CD8-positive, alpha-beta memory T cell (primary cell): ENCODE measurements at places on chromosomes 5 and 9. TPM values are rescaled to one million over a fixed set of nuclear protein-coding genes. Genes with fewer than 3 reads are reported as not detected.
A peak's percentile ranks its signal among the peaks of the same experiment; 100 is the strongest.

Gene CCL19
- polyA plus RNA-seq = not detected

Gene UGT3A1
- polyA plus RNA-seq = not detected

Gene ATOSB
- 6.4 TPM for polyA plus RNA-seq

Gene PRDM9
- polyA plus RNA-seq = not detected

Gene C1QTNF3
- polyA plus RNA-seq = 0.39 TPM

Gene WDR38
- not detected for polyA plus RNA-seq

Gene NACC2
- polyA plus RNA-seq = 2.9 TPM

DNA sequence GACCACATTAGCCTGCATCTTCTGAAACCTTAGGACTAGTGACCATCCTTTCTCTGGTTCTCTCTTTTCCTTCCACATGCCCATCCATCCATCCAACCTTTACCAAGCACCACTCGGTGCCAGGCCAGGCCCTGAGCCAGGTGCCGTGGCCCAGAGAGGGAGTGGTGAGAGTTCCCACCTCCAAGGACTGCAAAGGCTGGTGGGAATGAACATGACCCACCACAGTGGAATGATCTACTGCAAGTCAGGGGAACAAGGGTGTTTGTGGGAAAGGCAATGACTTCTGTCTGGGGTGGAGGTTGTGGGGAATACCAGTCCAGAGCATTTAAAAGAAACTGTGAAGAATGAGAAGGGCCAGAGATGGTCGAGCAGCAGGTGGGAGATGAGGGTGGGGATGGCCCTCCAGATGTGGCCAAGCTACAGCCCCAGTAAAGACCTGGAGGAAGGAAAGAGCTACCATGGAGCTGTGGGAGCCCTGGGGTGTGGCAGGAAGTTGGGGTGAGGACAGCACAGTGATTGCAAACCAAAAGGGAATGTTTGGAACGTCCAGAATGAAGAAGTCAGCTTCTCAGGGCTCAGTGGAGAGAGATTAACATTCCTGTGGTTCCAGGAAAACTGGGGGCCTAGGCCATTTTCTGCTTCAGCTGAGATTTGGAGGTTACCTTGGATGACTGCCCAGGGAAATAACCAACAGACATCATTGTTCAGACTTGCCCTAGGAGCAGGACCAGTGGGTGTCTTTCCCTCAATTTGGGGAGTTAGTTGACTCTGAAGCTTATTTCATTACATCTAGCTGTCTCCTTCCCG, 30.7 kb upstream of the CORO2A start:
- no peak for DNase-seq

DNA sequence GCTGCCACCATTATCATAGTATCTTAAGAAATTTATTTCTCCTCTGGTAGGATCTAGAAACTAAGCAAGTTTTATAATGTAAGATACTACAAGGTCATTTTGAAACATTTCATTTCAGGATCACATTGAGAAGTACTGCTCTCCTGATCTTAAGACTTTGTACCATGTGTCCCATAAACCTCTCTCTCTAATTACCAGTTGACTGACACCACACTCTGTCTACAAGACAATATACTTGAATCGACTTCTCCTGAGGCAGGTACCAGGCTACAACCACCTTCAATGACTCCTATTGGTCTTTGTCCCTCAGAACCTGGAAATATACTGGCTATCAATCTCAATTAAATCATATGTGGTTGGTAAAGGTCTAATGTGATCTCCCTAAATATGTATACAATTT, 597.0 kb downstream of the PTPRD start:
- DNase-seq = no peak

DNA sequence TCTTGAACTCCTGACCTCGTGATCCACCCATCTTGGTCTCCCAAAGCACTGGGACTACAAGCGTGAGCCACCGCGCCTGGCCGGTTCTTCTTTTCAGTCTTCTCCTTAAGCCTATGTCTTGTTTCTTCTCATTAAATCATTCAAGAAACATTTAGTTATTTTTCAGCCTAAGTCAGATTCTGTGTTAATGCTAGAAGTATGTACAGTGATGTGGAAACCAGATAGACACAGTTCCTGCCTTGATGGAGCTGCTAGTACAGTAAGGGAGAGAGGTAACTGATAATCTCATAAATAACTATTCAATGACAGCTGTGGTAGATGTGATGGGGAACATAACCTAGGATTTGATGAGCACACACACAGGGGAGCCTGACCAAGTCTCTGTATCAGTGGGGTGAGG, 46.3 kb upstream of the NR3C1 start:
- DNase-seq = no peak

- DNase-seq = no peak
Measured at GRCh38 chr5:38994324-38994927, 79.8 kb downstream of the RICTOR start.

GRCh38 chr5:100537946-100538345, 2.8 kb downstream of the FAM174A start:
- DNase-seq = no peak

DNA sequence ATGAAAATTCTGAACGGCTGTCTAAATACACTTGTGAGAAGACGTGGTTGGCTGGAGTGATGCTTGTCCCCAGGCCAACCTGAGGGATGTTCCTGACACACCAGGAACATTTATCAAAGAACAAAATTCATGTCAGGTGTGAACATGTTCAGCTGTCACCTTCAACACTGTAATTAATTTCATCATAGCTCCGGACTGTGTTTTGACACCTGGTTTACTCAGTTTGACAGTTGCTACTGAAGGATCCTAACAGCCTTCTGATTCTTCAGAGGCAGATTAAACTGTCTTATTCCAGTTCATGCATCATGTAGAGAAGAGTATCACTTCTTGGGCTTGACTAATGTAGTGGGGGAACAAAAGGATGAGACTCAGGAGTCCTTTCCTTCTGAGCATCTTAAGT, 134.1 kb downstream of the NPR3 start:
- no peak for DNase-seq

- no peak for DNase-seq
Measured at GRCh38 chr9:105438141-105438806, 9.6 kb upstream of the FSD1L start.

- DNase-seq = no peak
Measured at GRCh38 chr9:132494857-132495256, 84.8 kb downstream of the CFAP77 start.

DNA sequence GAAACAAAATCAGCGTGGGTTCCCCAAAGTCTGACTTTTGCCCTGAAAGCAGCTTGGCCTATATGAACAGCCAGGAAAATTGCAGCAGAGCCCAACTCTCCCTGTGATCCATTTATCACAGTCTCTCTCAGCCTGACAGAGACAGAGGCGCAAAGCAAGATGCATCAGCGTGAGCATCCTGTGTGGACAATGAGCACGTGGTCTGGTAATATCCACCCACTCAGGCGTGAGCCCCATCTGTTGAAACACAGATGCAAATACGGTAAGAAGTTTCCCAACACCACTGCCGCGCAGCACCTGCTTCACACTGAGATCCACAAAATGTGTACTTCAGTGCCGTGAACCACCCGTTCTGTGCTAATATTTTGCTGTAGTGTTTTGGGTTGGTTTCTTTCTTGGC, 114.6 kb downstream of the MRPL36 start:
- no peak for DNase-seq

DNA sequence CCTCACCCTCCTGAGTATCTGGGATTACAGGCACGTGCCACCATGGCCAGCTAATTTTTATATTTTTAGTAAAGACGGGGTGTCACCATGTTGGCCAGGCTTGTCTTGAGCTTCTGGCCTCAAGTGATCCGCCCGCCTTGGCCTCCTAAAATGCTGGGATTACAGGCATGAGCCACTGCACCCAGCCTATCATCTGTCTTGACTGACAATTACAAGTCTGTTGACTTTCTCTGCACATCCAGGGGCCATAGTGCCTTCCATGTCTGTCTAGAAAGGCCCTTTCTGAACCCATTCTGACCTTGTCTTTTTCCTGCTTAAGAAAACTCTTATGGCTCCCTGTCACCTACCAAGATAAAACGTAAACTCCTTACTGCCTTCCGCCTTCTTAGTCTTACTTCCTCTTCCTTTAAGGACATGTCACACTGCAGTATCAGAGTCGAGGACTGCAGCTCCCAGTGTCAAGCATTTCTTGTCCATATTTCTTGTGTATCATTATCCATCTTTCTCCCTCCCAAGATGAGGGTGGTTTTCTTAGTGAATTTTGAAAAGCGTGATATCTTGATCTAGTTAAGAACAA, 49.9 kb upstream of the SHB start:
- DNase-seq = no peak

DNA sequence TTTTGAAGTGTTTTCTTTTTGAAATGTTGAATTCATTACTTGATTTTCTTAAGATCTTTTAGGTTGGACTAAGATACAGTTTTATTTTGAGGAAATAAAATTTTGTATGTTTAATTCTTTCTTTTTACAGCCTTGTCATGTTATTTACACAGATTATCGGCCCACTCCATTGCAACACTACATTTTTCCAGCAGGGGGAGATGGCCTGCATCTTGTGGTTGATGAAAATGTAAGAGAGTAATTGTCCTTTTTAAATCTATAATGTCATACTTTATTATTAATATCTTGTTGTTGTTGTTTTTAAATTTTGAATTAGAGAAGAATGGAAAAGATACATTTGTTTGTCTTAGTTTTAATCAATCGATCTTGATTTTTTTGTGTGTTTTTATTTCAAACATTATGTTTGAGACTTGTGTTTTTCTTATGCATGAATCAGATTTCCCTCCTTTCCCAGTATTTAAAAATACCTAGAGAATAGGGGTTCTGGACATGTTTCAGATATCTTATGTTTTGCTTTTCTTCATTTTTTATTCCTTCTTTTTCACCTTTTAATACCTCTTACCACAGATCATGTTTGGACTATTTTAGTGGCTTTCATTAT, 36.7 kb downstream of the MTREX start:
- DNase-seq = peak; percentile 31

GRCh38 chr5:177362610-177363507, 5.1 kb downstream of the RGS14 start:
- DNase-seq = peak; percentile 76

DNA sequence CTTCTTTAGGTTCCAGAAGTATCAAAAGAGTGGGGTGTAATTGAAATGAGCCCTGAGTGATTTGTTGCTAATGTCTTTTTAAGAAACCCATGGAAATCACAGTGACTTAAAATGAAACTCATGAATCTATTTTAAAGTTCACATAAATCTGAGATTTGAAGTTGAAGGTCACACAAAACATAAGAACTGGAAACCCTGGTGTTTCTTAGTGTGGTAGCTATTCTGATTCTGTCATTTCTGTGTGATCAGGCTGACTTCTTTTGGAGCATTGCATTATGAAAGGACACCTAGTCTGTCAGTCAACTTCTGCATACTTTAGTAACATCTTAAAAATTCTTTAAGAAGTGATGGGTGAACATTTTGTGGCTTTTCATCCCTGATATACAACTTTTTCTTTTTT, 448.8 kb downstream of the TLE4 start:
- DNase-seq = no peak

DNA sequence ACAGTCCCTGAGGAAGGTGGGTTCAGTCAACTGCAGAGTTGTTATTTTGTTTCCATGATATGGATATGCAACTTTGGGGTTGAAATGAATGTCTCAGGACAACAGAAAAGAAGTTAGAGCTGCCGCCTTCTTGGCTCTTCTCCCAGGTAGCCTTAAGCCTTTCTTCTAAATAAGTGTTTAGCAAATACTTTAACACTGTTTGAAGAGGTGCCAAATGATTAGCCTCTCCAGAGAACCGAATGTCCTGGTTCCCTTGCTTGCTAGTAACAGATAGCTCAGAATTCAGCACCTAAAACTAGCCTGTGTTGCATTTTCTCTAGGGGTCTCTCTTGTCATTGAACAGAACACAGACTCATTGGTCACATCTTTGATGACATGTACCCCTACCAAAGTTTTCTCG, 127.7 kb upstream of the PIK3R1 start:
- no peak for DNase-seq

DNA sequence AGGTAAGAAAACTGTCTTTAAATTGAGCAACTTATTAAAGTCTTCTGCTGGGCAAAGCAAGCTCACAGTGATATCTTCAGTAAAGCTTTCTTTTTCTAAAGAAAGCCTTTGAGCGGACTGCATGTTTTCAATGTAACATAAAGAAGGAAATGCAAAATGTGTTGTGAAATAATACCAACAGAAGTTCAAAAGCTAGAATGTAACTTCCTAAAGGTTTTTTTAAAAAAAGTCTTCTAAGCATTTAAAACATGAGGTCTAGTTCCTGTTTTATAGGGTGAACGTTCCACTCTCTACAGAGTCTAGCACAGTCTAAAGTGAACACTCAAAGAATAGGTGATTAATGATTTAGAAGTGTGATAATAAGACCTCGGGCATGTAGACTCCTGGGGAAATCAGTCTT, 62.9 kb downstream of the DENND1A start:
- peak; percentile 3 for DNase-seq

DNA sequence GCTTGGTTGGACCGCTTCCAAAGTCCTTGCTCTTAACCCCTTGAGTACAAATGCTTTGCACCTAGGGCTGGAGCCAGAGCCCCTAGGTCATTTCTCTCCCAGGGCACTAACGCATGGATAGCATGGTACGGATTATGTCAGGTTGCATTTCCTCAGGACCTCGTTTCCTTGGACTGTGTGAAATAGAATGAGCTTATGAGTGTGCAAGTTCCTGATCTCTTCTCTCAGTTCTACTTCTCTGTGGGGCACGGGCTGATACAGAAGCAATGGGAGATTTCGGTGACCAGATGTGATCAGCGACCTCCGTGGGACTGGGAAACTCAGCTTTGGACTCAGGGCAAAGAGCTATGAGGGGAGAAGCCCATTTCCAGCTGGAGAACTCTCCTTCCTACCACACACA, 14.2 kb downstream of the SPARC start:
- no peak for DNase-seq

DNA sequence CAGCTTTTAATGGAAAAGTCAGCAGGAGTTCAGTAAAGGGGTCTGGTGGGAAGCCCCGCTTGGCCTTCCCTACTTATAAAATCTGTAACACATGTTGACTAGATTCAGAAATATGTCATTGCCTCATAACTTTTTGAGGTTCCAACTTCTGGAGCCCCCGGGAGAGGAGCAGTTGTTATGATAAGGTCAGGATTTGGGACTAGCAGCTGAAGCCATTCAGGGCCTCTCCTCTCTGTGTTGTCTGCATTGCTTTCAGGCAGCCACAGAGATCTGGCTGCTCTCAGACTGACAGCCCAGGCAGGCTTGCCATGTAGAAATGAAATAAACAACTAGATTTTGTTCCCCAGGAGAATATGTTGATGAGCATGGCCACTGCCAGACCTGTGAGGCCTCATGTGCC, 167.1 kb downstream of the RFK start:
- no peak for DNase-seq

GRCh38 chr9:129822898-129823541, 916 bp downstream of the TOR1A start:
- peak; percentile 49 for DNase-seq
